ENCODE measurements at places on chromosomes 1 and 21. TPM values are rescaled to one million over a fixed set of nuclear protein-coding genes. Genes with fewer than 3 reads are reported as not detected.
A peak's percentile ranks its signal among the peaks of the same experiment; 100 is the strongest.

GRCh38 chr1:244102046-244102445 lies 51.0 kb downstream of the ZBTB18 start:
- DNase-seq, result no peak

DNA sequence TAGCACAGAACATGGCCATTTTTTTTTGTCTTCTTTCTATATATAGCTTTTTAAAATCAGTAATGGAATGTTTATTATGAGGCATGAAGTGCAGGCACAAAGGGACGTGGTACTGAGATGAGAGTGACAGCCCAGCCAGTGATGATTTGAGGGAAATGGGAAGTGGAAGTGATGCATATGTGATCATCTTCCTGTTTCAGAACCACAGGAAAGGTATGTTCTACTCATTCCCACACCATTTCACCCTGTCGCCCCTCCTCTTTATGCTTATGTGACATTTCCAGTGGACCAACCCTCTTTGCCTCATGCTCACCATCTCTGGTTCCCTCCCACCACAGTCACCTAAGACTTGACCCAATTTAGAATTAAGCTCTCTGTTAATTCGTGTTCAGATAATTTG lies 24.3 kb downstream of the PTGS2 start:
- DNase-seq, result no peak

GRCh38 chr1:67430358-67431155 lies at the start of gene SERBP1:
Gene SERBP1 (minus strand): TSS chr1:67430402. CDS start chr1:67430300, 102 bp downstream.
- DNase-seq, result peak; percentile 69

The SLAMF6 gene
- not detected for total RNA-seq

- no peak for DNase-seq
Observed at GRCh38 chr1:12078575-12078937, 15.5 kb downstream of the TNFRSF8 start.

The DENND2D gene
- total RNA-seq, result 8.1 TPM

- peak; percentile 52 for DNase-seq
Observed at GRCh38 chr1:220370041-220370700, 97.9 kb upstream of the RAB3GAP2 start.

DNA sequence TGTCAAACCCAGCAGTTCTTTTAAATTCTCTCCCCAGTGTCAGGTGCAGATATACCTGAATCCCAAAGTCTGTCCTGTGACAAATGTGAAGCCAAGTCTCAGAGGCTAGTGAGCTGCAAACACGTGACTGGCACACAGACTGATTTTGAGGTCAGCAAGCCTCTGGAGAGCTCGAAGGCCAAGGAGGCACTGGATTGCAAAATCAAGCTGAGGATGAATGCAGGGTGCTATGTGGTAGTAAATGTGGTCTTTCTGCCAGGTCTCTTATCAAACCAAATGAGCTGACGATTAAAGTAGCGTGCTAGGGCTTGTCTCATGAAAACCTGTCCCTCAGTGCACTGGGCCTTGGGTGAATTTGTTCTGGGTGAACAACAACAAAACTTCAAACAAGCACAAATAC lies 20.6 kb downstream of the GPR3 start:
- no peak for DNase-seq

GRCh38 chr1:156920233-156921052 lies at the start of gene LRRC71:
Gene LRRC71 (plus strand): TSS chr1:156920632. CDS start chr1:156920804, 172 bp downstream.
- DNase-seq, result no peak

The TCHH gene
- total RNA-seq, result under 0.01 TPM

DNA sequence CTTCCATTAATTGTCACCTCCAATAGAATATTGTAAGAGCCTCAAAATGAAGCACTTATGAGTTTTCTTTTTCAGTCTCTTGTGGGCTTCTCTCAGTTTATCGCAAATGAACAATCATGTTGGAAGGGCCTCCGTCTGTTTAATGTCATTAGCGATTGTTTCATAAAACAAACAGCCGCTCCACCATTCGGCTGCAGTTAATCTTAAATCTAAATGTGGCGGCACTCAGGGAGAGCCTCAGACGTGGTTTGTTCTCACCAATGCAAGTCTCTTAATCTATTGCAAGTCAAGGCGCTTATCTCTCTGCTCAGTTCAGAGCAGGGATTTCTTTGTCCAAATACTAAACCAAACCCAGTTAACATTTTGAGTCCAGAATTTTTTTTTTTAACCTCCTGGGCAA lies 34.9 kb upstream of the ESRRG start:
- no peak for DNase-seq

- DNase-seq, result no peak
Observed at GRCh38 chr1:178379807-178380206, 117.0 kb downstream of the CLEC20A start.

The FCMR gene
- 0.65 TPM for total RNA-seq

DNA sequence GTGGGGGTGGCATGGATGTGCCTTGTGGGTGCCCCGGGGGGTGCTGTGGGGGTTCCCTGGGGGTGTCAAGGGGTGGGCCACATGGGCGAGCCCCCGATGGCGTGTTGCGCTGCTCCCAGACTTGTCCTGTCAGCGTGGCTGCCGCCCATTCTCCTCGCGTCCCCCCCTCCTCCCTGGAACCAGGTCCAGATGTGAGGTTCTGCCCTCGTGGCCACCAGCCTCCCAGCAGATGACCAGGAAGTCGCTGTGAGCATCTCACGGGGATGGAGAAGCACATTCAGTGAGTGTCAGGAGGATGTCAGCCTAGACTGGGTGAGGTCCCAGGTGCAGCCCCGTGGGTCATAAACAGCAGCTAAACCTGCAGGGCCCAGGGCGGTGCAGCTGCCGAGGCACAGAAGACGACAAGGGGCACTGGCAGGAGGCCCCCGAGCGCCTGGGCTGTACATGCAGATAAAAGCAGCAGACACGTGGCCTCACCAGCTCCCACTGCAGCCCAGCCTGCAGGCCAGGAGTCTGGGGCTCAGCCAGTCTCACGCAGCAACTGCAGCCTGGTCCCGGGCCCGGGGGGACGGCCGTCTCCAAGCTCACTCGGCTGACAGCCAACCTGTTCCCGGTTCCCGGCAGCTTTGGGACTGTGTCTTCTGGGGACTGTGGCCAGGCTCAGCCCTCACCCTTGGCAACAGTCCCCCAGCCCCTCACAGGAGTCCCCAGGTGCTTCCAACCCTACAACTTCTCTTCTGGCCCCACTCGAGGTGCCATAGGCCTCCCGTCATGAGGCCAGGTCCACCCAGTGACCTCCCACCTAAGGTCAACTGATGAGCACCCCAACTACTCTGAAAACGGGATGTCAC lies 17.5 kb upstream of the COL6A2 start:
- no peak for DNase-seq

The SCYL3 gene
- 4.2 TPM for total RNA-seq

The HNRNPCL4 gene
- total RNA-seq, result not detected

GRCh38 chr1:101293461-101294051 lies 56.7 kb downstream of the S1PR1 start:
- no peak for DNase-seq

DNA sequence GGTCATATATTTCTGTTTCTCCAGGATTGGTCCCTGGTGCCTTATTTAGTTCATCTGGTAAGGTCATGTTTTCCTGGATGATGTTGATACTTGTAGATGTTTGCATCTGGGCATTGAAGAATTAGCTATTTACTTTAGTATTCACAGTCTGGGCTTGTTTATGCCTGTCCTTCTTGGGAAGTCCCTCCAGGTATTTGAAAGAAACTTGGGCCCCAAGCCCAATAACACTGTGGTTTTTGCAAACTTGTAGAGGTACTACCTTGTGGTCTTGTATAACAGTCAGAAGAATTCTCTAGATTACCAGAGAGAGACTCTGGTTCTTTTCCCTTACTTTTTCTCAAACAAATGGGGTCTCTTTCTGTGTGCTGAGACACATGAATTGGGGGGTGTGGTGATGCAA lies 251.4 kb upstream of the B3GALT2 start:
- no peak for DNase-seq

GRCh38 chr1:147245129-147245528 lies 2.6 kb downstream of the CHD1L start:
- no peak for DNase-seq

- DNase-seq, result no peak
Observed at GRCh38 chr1:25700144-25700523, 83.5 kb downstream of the MAN1C1 start.

DNA sequence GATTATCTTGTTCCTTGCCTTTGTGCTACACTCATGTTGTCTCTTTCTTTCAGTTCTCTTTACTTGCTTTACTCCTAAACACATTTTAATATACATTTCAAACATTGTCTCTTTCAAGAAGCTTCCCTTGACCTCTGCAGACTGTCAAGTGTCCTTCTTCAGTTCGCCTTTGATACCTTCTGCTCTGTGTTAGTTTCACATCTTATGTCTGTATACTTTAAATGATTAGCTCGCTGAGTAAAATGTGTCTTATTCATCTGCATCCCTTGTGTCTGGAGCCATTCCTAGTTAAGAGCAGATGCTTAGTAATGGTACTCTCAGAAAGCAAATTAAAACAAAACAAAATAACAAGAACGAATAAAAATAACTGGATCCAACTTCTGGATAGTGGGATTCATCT lies 303.3 kb downstream of the S1PR1 start:
- DNase-seq, result no peak

The FAM177B gene
- total RNA-seq, result not detected

DNA sequence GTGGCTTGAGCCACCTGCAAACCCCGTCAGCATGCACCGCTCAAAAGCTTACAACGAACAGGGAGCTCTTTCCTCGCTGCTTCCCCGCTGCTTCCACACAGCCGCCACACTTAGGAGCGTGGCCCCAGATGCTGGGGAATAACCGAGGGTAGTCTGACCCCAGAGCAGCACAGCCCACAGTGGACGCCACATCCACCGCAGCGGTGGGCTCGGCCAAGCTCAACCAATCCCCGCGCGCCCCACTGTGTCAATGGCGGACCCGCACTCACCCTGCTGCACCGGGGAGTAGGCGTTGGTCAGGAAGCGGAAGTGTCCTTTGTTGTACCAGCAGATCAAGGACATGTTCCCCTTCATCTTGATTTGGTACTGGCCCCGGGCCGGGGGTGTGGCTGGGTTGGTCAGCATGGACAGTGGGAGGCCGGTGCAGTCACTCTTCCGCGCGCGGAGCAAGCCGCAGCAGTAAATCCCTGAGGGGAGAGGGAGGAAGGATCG lies 93.5 kb downstream of the PGBD5 start:
- no peak for DNase-seq

GRCh38 chr1:46005594-46005993 lies 126.8 kb downstream of the PIK3R3 start:
- DNase-seq, result no peak

DNA sequence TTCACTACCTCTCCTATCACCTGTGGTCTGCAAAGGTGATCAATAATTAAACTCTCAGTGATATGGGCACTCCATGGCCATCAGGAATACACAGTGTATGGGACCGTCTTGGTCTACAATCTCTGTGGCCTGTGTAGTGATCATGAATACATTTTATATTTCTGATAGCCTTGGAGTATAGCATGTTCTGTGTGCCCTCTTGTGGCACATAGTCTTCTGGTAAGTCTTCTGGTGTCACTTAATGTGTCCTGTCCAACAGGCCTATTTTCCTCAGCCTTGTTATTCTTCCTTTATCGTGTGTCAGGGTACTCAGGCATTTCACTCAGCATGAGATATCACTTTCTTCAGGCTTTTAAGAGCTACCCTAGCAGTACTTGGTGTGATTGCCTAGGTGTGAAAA lies 393.6 kb downstream of the AGBL4 start:
- no peak for DNase-seq

The OPRD1 gene
- total RNA-seq, result not detected

The TNFAIP8L2 gene
- total RNA-seq, result not detected

The NTPCR gene
- total RNA-seq, result 31.0 TPM

DNA sequence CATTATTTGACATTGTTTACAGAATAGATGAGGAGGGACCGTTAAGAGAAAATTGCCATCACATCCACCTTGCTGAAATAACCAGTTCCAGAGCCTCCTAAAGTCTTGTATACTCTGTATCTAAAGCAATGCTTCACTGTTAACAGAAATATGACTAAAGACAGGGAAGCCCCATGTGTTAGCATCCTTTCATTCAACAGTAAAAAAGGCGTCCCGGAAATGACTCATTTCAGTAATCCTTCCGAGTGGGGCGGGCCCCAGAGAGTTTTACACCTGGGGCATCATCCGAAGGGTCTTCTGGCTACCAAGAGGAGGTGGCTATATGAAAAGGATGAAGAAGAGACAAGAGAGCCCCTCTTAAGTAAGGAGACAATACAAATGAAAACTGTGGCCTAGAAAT lies 227.2 kb downstream of the SLC45A1 start:
- DNase-seq, result no peak

DNA sequence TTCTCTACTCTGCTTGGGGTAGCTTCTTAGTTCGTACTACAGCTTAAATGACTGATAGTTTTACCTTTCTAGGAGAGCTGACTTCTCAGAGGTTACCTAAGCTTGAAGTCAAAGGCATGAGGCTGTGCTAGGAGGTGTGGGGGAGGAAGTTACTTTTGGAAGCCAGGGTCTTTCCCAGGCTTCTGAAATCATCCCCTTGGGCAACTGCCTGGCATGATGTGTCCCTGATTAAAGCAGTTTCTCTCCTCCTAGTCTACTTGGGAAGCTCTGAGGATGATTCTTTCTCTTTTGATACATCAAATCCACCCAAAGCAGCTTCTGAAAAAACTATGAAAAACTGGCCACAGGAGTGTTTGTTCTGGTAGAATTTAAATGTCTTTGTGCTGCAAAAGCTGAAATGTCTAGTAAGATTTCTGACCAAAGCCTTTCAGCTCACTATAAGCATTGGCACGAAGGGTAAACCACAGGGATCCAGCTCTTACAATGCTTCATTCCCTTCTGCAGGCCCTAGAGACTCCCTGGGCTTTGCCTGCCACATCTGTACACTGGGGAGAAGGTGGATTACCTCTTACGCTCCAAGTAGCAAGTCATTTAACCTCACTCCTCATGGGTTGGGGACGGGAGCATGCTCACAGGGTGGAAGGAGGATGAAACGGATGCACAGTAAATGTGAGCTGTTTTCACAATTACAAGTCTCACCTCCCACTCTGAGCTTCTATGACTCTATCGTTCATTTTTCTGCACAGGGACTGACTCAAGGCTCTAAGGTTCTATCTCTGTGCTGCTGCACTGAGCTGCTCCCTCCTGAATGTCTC lies 59.6 kb downstream of the RUNX1 start:
- DNase-seq, result no peak

- no peak for DNase-seq
Observed at GRCh38 chr1:112905395-112906149, 50.4 kb downstream of the SLC16A1 start.

The DNAJC11 gene
- 41.3 TPM for total RNA-seq

GRCh38 chr1:74858136-74858535 lies 125.2 kb downstream of the TYW3 start:
- no peak for DNase-seq

DNA sequence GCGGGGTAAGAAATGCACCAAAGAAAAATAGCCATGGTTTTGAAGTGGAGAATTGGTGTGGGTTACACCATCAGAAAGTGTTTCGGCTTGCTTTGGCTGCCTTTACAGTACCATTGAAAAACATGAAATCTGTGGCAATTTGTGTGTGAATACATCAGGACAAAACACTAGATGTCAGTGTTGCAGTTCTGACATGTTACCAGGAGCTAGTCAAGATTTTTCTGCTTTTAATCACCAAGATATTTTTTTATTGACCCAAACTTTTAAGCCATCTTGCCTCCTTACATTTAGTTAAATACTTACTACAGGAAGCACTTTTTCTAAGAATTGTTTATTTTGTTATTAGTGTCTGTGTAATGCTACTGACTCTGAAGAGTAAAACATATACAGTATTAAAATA lies 14.3 kb downstream of the RRP15 start:
- no peak for DNase-seq

The NOS1AP gene
- total RNA-seq, result 0.72 TPM

The TTC39A gene
- 21.3 TPM for total RNA-seq

The WNT9A gene
- 2.7 TPM for total RNA-seq

The AIM2 gene
- 0.29 TPM for total RNA-seq

Data from epithelial cell of proximal tubule (primary cell).